ENCODE measurements at places on chromosomes 12 and 14. TPM values are rescaled to one million over a fixed set of nuclear protein-coding genes. Genes with fewer than 3 reads are reported as not detected.

Gene TAS2R43
- not detected for total RNA-seq

Gene HNF1A
- total RNA-seq, result 5.6 TPM

Gene SOX5
- not detected for total RNA-seq

Gene NRL
- total RNA-seq, result 0.92 TPM

Gene USP44
- total RNA-seq, result 0.23 TPM

Gene SIX6
- not detected for total RNA-seq

Gene PROX2
- total RNA-seq, result not detected

Gene HEBP1
- 57.9 TPM for total RNA-seq

Gene AICDA
- total RNA-seq, result 0.05 TPM

Gene IPO4
- total RNA-seq, result 88.2 TPM

Gene CCDC38
- 0.08 TPM for total RNA-seq

Gene LYZ
- total RNA-seq, result 0.30 TPM

Gene CCDC196
- not detected for total RNA-seq

Gene GNB3
- 2.2 TPM for total RNA-seq

Gene CELA1
- not detected for total RNA-seq

Gene CCDC59
- 55.6 TPM for total RNA-seq

Gene TAS2R9
- total RNA-seq, result not detected

Gene OR4E2
- not detected for total RNA-seq

Gene ZC2HC1C
- 3.6 TPM for total RNA-seq

Gene DENND5B
- 15.8 TPM for total RNA-seq

Gene STON2
- total RNA-seq, result 0.79 TPM

Gene SYT1
- total RNA-seq, result 5.7 TPM

Gene C14orf39
- total RNA-seq, result not detected

Gene BICDL1
- 4.2 TPM for total RNA-seq

Gene NDUFA9
- total RNA-seq, result 114 TPM

Gene PLXNC1
- total RNA-seq, result 0.06 TPM

Gene SLC38A1
- 84.1 TPM for total RNA-seq

Gene CLMN
- total RNA-seq, result 5.6 TPM

Gene RND1
- total RNA-seq, result 17.8 TPM

Gene TSPAN19
- not detected for total RNA-seq

Gene ATF7IP
- total RNA-seq, result 5.8 TPM

Gene DCD
- total RNA-seq, result not detected

Gene AP1G2
- total RNA-seq, result 45.5 TPM

Gene HCAR3
- total RNA-seq, result 0.22 TPM

Gene ARHGDIB
- 1.3 TPM for total RNA-seq

Gene C12orf54
- not detected for total RNA-seq

Gene ERBB3
- total RNA-seq, result 1.6 TPM

Gene SLC10A1
- total RNA-seq, result not detected

Gene SPIC
- not detected for total RNA-seq

Gene NFE2
- 0.11 TPM for total RNA-seq

Gene PGF
- total RNA-seq, result 3.8 TPM

Gene NABP2
- 60.3 TPM for total RNA-seq

All from A549 treated with CORT108297 at 1 μM for 4 hours (cell line).